ENCODE measurements at places on chromosomes 1 and 21. TPM values are rescaled to one million over a fixed set of nuclear protein-coding genes. Genes with fewer than 3 reads are reported as not detected.

The LCE1C gene
- not detected for polyA plus RNA-seq

The CFHR1 gene
- polyA plus RNA-seq = not detected

The COL24A1 gene
- polyA plus RNA-seq = not detected

The TAS1R1 gene
- polyA plus RNA-seq = not detected

The SPRR5 gene
- polyA plus RNA-seq = not detected

The FCGR3B gene
- not detected for polyA plus RNA-seq

The KLHDC8A gene
- polyA plus RNA-seq = not detected

The BNIPL gene
- not detected for polyA plus RNA-seq

The SLC22A15 gene
- not detected for polyA plus RNA-seq

The LRRN2 gene
- 0.03 TPM for polyA plus RNA-seq

The MAP3K21 gene
- polyA plus RNA-seq = 0.06 TPM

The LCE3C gene
- not detected for polyA plus RNA-seq

The ZP4 gene
- polyA plus RNA-seq = not detected

The DMRTB1 gene
- not detected for polyA plus RNA-seq

The NBPF9 gene
- polyA plus RNA-seq = 1.1 TPM

The SLAMF9 gene
- polyA plus RNA-seq = not detected

The CLCA1 gene
- polyA plus RNA-seq = not detected

The ODR4 gene
- polyA plus RNA-seq = 7.5 TPM

The SMIM11 gene
- polyA plus RNA-seq = 30.2 TPM

The MGST3 gene
- polyA plus RNA-seq = 95.3 TPM

The TESK2 gene
- 2.7 TPM for polyA plus RNA-seq

The FYB2 gene
- polyA plus RNA-seq = not detected

The PLCH2 gene
- polyA plus RNA-seq = 0.37 TPM

The PHGDH gene
- polyA plus RNA-seq = 18.5 TPM

The PGLYRP4 gene
- not detected for polyA plus RNA-seq

The CFAP107 gene
- polyA plus RNA-seq = not detected
